ENCODE measurements at places on chromosomes 7 and 10.

- DNase-seq: no peak
These were observed 117.5 kb upstream of the AGK start for GRCh38 chr7:141433698-141434097.

DNA sequence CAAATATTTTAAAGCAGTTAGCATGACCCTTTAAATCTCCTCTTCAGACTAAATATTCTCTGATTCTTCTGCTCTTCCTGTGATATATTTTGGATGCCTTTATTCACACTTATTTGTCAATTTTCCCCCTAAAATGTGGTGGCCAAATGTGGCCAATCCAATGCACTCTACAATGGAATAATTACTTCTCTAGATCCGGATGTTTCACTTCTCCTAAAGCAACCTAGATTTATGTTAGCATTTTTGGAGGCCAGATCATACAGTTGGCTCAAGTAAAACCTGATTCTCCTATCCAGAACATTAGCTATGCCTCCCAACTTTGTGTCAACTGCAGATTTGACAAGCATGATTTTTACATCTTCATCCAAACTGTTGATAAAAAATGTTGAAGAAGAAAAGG, 153.7 kb downstream of the CREB5 start:
- no peak for DNase-seq

GRCh38 chr7:106313966-106314365, 29.2 kb upstream of the NAMPT start:
- no peak for DNase-seq

- no peak for DNase-seq
These were observed 57.7 kb upstream of the WNT16 start for GRCh38 chr7:121271098-121271497.

DNA sequence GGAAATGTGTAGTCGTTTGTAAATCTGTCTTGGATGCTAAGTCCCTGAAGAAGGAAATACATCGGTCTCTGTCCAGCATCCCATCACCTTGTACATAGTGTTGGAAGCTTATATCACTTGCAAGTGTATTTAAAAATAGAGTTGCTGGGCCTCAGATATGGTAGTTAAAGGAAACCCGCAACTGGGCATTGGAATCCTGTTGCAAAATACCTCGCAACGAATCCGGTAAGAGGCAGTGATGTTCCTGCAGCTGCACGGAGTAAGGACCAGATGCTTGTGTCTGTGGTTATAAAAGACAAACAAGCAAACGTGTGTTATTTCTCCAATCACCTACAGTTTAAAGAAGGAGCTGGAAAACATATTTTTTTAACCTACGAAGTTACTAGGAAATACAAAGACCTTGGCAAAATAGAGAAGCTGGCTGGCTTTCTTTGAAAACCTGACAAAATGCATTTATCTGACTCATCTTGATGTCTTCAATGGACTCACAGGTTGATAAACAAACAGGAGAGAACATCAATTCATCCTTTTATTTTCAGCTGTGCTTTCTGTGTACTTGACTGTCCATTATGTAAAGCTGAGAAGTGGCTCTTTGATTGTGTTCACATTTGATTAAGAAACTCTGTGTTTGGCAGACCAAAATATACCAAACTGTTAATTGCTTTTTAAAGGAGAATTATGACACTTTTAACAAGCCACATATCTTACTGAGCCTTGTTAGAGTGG, 326.4 kb downstream of the SFMBT2 start:
- no peak for DNase-seq

- no peak for DNase-seq
These were observed 63.9 kb upstream of the DNAAF5 start for GRCh38 chr7:662576-662975.

DNA sequence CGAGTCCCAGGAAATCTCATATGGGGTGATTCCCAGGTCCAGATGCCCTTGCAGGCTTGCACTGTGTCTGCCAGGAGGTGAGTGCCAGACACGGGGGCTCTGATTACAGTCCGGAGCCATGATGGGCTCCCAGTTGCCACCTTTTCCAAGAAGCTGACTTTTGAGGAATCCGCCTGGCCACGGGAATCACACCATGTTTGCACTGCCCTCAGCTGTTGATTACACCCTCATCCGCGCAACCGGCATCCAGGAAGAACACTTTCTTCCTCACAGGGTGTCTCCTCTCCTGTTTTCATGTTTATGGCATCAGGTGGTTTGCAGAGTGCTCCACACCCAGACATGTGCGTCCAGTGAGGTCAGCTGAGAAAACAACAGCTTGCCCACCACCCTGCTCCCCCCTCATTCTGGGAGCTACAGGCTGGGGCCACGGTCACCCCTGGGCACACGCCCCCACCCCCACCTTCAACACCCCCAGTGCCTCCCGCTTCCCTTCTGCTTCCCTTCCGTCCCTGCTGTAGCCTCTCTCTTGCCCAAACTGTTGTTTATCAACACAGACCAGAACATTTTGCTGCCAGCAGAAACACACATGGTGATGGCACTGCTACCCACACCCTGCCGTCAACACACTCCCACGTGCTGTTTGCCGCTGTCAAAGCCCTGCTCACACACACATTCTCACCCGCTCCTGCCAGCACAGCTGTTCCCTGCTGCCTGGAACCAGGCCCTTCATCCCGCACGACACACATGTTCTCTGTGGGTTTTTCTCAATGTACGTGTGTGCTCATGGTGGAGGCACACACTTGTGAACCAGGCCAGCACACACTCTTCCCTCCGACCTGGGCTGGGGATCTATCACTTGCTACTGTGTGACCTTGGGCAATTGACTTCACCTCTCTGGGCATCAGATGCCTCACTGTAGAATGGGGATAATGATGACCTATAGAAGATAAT, 35.8 kb downstream of the DDIT4 start:
- no peak for DNase-seq

DNA sequence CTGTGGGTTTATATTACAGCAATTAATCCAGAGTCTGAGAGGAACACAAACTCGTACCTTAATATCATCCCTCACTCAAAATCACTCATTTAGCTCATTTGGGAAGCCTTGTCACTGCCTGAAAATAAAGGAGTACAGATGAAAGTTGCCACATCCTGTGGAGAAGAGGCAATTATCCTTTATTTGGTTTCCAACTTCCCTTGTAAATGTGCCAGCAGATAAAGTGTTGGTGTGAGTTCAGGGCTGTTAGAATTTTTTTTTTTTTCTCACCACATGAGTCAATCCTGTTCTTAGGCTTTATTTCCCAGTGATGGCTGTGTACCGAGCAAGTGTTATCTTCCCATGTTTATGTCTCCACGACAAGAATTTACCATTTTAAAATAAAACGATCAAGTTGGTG, 99.0 kb upstream of the SMIM30 start:
- no peak for DNase-seq

GRCh38 chr10:59181668-59182067, 5.2 kb downstream of the PHYHIPL start:
- DNase-seq: no peak

DNA sequence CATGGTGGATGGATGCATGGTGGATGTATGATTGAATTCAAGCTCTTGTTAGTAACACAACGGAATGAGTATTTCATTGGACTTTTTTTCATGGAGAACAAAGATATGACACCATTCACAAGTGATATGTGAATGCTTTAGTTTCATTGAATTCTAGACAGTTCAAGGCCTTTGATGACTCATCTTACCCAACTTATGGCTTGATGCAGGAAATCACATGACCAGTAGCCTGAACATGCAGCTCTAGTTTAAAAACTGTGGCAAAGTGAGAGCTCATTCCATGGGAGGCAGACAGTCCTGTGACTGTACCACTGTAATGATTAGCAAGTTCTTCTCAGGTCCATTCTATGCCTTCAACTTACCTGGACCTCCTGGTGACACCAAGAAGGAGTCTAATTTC, 1239.3 kb downstream of the TYW1 start:
- DNase-seq: no peak

- DNase-seq: no peak
These were observed 51.7 kb upstream of the NANOS1 start for GRCh38 chr10:118977835-118978234.

DNA sequence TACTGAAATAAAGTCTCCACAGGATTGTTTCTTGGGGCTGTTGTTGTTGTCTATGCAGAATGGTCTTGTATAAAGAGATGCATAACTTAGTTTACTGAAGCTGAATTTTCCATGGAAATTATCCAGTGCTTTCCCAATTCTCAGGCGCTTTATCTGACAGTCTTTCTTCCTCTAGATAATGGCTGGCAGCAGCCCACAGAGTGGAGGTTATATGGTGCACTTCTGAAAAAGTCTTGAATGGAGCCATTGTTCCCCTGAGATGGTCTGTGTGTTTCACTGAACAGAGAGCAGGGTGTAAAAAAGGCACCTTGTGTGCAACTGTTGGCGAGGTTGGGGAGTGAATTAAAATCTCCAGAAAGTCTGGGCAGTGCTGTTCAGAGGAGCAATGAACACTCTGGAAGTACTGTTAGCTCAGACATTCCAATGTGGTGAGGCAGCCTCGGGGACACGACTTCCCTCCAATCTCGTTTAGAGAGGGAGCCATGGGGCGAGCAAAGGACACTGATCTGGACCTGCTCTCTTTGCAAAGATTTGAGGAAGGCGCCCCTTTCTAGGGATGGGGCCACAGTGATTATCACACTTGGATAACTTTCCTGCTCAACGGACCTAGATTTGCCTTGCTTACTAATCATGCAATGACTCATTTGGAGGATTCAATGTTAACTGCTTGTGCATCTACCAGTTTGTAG, 2.0 kb upstream of the PLCE1 start:
- no peak for DNase-seq

DNA sequence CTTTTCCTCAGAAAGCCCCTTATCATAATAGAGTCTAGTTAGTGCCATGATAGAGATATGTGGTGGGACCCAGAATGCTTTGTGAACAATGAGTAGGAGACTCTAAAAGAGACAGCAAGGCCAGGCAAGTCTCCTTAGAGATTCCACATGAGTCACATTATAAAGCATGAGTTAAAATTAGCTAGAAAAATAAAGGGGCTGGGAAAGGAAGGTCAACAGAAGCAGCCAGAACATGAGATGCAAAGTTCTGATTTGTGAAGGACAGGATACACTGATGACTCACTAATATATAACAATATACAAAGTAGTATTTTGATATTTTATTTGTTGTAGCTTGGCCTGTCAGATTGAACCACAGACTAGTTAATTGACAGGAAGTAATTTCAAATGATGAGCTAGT, 25.3 kb upstream of the SNX13 start:
- DNase-seq: no peak

DNA sequence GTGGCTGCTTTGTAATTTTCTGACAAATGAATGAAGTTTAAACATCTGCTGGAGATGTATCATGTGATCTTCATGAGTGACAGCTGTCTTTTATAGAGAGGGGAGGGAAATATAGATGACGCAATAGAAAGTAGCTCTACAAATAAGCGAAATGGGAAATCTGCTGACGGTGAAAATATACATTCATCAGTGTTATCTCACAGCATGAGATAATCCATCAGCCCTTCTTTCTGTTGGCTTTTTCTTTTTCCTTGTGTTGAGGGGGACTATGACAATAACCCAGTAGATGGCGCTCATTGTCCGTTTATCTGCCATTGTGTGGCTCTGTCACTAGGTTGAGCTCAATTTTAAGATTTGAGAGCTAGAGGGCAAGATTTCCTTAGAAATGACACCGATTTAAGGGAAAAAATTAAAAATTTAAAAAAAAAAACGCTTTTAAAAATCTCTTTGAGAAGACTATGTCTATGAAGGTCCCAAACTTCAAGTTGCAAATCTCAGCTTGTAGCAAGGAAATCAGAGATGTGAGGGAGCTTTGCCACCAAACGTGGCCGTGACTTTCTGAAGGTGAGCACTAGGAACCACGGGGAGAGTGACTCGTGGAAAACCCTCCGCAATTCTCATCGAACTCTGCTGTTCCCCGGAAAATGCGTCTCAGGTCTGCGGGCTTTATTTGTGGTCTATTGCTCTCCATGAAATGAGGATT, 114.6 kb upstream of the SFMBT2 start:
- DNase-seq: no peak

DNA sequence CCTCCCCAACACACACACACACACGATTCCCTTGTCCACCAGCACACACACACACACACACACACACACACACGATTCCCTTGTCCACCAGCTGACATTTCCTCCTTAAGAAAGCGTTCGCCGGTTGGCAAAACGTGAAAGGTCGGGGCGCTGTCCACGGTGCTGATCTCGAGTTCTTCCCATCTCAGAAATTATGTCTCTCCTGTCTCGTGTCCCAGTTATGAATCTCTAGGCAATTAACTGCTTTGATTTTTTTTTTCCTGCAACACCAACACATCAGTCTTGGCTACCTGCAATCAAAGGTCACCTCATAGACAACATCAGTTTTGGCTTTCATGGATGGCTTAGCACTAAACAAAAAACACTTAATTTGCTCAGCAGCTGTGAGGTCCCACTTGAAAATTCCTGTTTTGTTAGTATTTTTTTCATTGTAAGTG, 1.9 kb downstream of the INA start:
- DNase-seq: peak; percentile 3

GRCh38 chr7:144133307-144133706, 10.3 kb downstream of the OR2A14 start:
- DNase-seq: no peak

DNA sequence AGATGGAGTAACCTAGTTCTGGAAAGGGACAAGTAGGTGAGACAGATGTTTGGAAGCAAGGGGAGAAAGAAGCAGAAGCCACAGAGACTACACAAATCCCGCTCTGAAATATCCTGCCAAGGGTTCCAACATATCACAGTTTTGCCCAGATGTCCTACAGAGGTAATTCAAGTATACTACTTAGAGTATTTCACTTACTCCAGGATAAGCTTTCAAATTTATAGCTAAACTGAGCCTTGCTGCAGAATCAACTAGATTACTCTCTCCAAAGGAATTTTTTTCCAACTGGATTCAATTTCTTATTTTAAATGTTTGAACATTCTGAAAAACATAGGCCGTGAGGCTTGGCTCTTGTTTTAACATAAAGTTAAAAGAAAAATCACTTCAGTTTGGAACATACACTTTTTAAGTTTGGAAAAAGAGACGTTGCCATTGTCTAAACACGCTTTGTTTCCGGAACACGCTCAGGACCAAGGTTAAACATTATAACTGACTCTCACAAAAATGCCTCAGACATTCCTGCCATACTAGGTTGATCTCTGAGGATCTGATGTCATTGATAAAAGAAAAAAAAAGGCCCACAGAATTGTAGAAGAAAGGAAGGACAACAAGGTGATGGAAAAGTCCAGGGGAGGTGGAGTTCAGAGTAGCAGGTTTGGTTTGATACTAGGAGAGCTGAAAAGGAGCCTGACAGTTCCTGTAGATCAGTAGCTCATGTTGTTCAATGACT, 74.8 kb downstream of the FAM185A start:
- DNase-seq: no peak

DNA sequence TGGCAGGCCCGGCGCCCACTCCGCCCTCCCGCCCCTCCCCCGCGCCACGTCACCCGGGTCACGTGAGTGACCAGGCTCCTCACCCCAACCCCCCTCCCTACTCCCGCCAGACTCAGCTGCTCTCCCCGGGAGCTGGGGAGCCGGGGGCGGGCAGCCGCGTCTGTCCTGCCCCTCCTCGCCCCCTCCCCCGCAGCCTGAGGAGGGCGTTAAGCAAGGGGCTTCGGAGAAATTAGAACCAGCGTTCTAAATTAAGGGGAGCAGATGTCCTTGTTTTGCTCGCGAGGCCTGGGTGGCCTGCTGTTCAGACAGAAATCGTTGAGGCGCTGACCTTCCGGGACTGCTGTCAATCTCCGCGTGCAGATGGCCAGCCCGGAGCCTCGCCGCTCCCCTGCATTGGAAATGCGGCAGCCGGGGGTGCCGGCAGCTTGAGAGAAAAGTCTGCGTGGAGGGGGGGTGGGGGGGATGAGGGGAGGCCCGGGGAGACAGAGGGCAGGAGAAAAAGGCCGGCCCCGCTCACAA, 102.2 kb upstream of the ZNF438 start:
- DNase-seq: peak; percentile 58

GRCh38 chr10:70615784-70616522, 13.4 kb upstream of the PRF1 start:
- DNase-seq: no peak

- DNase-seq: no peak
These were observed 23.4 kb upstream of the RELN start for GRCh38 chr7:104012835-104013234.
